Stimulated activated CD8-positive, alpha-beta memory T cell treated with anti-CD3 and anti-CD28 coated beads, Interleukin-2, amount 100 ng/mL, for 1 hour (primary cell): ENCODE measurements at places on chromosomes 6 and 20.

- DNase-seq = no peak
These were observed 163.8 kb downstream of the HIVEP2 start for GRCh38 chr6:142781129-142781528.

GRCh38 chr6:5078121-5078669 lies 6.9 kb upstream of the PPP1R3G start:
- DNase-seq = no peak

DNA sequence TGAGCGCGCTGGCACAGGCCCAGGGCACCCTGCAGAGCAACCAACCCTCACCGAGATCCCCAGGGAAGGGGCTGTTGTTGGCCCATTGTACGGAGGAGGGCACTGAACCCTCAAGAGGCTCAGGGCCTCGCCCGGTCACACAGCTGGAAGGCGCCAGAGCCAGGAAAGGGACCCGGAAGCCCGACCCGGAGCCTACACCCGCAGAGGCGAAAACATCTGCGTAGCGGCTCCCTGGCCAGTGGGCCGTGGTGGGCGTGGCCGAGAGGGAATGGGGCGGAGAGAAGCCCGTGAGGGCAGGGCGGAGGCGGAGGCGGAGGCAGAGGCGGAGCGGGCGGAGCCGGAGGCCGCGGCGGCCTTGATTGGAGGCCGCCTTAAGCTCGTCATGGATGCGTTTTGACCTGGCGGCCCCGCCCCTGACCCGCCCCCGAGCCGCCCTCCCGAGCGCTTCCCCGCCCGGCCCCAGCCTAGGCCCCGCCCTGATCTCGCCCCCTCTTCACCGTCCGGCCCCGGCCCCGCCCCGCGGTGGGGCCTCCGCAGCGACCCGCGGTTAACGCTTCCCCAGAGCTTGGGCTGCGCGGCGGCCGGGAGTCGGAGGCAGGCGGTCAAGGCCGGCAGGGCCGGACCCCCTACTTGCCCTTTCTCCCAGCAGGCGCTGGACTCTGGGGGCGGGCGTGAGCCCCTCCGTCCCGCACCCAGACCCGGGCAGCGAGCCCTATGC lies 2.1 kb upstream of the MRGBP start:
- DNase-seq = peak; percentile 88

- no peak for DNase-seq
These were observed 394.6 kb upstream of the JARID2 start for GRCh38 chr6:14851281-14851680.

- no peak for DNase-seq
These were observed 16.8 kb upstream of the EEF1A1 start for GRCh38 chr6:73537677-73538076.

GRCh38 chr20:4805663-4806449 lies 84.1 kb downstream of the PRND start:
- no peak for DNase-seq

DNA sequence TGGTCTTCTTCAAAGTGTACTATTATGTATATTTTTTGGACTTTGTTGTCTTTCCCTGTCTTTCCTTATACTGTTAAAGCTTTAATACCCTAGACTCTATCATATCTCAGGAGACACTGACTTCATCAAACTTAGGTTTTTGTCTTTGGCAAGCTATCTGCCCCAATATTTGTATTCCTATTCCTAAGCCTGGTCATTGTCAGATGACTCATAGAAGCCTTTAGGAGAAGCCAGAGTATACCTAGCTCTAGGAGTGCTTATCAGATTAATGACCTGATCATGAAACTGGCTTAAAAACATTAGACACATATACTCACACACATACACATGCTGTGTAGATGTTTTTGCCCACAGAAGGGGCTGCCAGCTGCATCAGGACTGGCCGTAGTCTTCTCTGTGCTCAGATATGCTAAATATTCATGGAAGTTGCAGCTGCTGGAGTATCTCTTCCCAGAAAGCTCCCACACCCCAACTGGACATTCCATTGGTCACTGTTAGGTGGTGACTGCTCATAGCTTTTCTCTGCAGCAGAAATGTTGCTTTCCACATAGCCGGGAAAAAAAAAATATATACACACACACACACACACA lies 102.0 kb downstream of the ANKS1A start:
- DNase-seq = no peak

- DNase-seq = no peak
These were observed 1.1 kb upstream of the TULP4 start for GRCh38 chr6:158311193-158311592.

DNA sequence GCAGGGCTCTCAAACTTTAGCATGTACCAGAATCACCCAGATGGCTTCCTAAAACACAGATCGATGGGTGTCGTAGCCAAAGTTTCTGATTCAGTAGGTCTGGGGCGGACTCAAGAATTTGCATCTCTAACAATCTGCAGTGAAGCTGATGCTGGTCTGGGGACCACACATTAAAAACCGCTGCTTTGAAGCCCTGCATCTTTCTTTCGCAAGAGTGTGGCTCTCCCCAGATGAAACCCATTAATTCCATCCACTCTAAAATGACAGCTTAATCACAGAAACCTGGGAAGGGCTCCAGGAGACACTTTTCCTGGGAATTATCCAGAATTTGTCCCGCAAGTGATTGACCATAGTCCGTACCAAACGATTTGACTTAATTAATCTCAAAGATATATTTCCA lies 319.8 kb upstream of the PLCB4 start:
- no peak for DNase-seq

DNA sequence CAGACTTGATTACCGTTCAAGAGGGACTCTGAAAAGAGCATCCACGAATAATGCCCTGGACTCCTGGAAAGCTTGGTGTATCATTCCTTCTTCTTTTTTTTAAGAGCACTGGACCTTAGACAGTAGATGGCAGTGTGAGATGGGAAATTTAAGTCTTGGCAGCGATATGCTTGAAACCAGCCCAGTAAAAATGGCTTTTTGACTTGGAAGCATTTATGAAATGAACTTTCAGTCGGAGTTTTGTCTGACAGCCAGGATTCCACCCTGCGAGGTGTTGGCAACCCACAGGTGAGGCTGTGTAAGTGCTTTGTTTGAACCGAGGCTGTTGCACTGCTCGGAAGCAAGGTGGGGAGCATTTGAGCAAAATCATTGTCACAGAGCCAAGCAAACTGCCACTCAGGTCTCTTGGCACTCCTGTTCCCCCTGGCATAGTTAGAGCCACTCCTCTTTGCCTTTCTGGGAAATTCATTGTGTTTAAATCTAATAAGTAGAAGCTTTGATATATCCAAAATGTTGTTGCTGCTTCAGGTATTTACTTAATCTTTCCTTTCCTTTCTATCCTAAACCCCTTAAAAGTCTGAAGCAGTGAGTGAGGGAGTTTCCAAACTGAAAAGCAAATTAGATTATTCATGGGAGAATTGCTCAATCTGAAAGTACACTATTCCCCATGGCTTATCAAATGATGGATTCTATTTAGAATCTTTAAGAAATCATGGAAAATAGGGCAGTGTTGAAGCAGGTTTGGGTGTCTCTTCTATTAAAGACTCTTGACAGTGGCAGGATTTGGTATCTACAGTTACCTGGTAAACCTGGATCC lies 272.8 kb upstream of the SLC35B3 start:
- DNase-seq = no peak

DNA sequence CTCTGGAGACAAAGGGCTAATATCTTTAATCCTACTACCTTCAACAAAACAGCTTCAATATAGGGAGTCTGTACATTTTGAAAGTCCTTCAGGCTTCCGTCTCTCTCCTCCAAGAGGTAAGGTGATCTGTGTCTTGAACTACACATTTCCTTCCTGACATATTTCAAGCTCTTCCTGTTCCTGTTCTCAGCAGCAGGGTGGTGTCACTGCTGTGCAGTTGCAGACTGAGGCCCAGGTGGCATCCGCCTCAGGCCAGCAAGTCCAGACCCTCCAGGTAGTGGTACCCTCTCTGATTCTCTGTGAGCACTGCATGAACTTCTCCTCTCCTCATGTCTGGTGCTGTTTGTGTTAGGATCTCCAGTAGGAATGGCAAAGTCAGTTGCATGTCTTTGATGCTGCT lies 7.8 kb downstream of the NFYA start:
- no peak for DNase-seq

DNA sequence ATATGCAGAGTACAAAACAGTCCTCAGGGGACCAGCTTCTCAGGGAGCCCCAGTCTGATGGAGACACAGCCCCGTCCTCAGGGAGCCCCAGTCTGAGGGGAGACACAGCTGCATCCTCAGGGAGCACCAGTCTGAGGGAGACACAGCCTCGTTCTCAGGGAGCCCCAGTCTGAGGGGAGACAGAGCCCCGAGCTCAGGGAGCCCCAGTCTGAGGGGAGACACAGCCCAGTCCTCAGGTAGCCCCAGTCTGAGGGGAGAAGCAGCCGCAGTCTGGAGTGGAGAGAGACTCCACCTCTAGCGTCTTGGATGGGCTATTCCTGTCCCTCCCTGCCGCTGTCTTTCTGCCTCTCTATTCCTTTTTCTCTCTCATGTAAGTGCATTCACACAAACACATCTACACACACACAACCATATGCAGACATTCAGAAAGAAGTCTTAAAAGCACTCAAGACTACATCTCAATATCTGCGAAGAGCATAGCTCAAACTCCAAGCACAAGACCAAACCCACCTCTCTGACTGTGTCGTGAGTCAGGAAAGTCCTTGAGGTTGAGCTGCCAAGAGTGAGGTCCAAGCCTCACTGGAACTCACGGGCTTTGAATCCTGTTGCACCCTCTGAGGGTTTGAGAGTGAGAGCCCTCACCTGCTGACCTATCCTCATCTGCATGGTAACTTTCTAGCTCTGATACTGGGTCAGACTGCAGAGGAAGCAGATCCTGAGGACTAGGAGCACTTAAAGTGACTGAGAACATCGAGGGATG lies 53.1 kb upstream of the SAYSD1 start:
- DNase-seq = no peak

DNA sequence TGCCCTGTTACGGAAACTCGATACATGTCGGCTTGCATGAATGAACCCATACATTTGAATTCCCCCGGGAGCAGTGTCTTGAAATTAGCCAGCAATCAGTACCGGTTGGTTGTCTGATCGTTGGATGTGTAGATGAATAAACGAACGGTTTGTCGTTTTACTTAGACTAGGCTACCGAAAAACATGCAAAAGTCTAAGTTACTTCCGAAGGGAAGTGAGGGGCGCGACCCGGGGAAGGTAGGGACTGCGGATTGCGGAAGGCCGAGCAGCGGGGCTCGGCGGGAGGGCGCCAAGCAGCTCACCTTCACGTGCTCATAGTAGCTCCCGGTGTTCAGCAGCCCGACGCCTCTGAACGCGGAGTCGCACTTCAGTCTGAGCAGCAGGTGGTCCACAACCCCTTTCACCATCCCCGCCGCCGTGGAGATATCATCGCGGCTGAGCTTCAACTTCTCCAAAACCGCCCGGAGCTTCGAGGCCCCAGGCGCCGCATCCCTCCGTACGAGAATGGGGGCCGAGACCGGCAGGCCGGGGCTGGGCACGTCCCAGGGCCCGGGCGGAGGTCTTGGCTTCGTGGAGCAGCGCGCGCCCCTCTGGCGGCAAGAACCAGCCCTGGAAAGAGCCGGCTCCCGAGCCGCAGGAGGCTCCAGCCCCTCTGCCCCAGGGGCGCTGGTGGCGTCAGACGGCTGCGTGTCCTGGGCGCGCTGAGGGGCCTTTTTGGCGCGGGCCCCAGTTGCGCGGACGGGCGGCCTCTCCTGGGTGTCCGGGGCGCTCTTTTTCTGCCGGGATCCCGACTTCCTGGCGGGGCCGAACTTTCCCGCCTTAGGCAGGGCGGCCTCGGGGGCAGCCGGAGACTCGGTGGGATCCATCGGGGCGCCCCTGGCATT lies 632 bp downstream of the CGAS start:
- no peak for DNase-seq

GRCh38 chr6:14105547-14105946 lies 12.0 kb upstream of the CD83 start:
- DNase-seq = no peak

- DNase-seq = peak; percentile 47
These were observed 1.8 kb upstream of the KCNQ5 start for GRCh38 chr6:72619883-72620696.

- no peak for DNase-seq
These were observed 7.7 kb downstream of the CDK5RAP1 start for GRCh38 chr20:33393609-33394008.

- no peak for DNase-seq
These were observed 62.8 kb downstream of the SYNJ2 start for GRCh38 chr6:158044525-158044888.

DNA sequence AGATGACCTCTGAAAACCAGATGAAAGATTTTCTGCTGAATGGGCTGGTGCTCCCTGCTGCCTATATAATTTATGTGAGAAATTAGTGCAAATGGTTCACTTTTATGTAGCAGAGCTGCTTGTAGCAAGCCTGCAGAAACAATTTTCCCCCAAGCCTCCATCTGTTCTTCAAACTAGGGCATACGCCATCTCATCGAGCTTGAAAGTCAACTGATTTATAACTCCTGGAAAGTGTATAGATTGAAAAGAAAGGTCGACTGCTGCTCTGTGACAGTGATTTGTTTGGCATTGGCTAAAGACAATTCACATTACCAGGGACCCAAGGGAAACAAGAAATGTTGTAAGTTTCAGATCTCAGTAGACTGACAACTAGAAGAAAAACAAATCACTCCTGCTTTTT lies 93.3 kb downstream of the PACRG start:
- DNase-seq = no peak

DNA sequence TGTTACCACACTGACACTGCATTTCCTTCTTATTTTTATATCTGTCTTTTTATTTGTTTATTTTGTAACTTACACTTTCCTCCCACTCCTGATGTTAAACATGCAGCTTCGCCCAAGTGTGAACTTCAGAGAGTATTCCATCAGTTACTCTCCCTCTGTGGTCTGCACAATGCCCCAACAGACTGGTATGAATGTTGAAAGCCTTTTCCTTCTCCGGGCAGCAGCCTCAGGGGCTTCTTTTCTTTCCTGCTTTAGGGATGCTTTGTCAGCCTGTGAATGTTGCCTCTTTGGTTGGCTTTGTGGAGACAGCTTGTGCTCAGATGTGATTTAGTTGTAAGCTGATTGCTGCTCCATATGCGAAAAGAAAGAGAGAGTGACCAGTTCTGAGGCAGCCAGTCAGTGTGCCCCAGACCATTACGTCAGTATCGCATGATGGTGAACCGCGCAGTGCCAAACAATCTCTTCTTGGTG lies 44.0 kb downstream of the SMPDL3A start:
- DNase-seq = no peak

GRCh38 chr20:47027042-47027441 lies 132.4 kb downstream of the EYA2 start:
- no peak for DNase-seq

GRCh38 chr6:159233365-159234101 lies 64.3 kb downstream of the FNDC1 start:
- no peak for DNase-seq
